ENCODE measurements at places on chromosomes 12 and 14.

DNA sequence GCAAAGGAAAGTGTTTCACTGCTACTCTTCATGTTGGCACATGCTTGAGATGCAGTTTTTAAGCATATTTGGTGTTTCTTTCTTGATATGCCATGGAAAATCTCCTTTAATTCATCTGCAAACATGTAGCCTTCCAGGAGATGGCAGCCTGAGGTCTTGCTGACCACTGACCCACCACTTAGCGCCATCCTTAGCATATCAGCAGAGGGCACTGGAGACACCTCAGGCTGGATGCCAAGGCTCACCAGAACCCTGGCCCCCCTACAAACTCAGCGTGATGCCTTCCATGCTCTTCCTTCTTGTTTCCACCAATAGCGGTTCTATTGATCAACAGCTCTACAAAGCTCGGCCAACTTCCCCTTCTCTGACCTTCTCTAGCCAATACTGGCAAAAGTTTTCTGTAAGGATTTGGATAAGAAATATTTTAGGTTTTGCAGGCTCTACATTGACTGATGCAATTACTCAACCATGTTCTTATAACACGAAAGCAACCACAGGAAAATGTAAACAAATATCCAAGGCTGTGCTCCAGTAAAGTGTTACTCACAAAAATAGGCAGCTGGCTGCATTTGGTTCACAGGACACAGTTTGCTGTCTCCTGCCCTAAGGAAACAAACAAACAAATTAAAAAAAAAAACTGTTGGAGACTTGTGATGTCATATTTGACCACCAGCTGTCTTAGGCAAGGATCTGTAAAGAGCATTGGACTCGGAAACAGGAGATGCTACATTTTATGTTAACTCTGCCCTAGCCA lies 209.7 kb downstream of the SLC15A4 start:
- DNase-seq, result no peak

DNA sequence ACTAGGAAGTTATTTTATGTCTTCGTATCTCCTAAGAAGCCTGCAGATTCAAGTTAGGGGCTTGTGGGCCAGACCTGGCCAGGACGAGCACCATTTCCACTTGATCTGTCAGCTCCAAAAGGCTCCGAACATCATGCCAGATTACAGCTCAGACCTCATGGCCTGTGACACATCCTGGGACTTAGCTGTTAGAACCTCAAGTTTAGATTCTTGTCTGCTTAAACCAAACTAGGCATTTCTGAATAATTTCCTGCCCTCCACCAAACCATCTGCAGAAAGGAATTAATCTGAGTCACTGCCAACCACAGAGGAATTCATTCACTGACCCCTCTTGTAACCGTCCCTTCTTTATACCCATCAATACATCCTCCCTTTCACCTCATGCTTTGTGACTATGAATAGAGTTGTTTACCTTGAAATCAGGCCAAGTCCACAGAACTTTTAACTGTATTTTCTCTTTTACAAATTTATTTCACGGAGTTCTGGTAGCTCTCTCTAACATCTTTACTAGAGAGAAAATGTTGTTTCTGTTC lies 120.3 kb downstream of the FBXL14 start:
- DNase-seq, result no peak

DNA sequence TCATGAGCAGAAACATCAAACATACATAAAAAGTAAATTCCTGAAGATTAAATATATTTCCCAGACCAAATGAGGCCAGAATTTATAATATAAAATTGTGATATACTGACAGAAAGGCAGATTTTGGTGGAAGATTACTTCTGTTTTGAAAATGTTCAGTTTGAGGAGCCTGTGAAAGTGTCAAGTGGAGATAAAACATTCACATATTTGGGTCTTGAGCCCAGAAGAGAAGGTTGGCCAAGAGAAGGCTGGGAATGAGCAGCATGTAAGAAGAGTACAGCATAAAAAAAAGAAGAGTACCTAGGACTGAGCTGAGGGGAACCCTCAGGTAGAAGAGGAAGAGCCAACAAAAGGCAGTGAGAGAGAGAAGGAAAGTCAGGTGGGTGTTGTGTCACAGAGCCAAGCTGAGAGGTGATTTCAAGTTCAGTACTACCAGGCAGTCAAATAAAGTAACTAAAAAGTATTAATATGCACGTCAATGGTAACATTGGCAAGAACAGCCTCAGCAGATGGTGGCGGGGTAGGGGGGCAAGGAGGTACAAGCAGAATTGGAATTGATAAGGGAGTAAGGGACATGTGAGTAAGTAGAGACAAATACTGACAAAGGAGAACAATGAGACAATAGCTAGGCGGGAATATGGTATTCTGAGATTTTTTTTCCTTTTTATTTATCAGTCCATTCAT lies 120.7 kb upstream of the TTC7B start:
- DNase-seq, result no peak

- no peak for DNase-seq
Measured at GRCh38 chr14:73463411-73463810, 5.1 kb upstream of the NUMB start.

DNA sequence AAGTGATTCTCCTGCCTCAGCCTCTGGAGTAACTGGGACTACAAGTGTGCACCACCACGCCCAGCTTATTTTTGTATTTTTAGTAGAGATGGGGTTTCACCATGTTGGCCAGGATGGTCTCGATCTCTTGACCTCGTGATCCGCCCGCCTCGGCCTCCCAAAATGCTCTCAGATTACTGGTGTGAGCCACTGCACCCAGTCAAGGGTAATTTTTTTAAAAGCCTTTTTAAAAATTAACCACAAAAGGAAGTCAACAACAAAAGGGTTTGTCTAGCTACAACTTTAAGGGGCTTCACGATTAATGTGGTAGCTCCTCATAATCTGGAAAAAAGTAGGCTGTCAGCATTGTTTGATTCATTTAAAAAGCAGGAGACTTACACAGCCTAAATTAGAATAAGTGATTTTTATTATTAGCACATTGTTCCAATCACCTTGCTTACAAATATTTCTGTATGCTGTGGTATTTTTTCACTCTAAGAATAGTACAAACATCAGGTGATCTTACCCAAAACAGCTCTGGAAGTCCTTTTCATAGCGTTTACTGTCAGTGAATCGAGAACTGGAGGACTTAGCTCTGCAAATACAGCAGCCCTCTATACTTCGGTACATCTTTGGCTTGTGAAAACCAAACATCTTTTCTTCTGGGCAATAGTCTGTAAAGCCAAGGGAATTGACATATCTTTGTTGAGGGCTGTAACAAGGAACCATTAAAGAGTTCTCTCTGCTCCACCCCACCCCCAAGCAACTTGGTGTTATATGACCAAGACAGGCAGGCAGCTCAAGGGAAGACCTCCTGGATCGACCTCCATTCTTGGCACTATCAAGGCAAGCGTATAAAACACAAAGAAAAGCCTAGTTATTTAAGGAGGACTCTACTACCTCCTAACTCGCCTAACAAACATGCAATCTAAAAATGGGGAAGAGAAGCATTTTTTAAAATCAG lies 28.1 kb downstream of the SINHCAF start:
- DNase-seq, result no peak

DNA sequence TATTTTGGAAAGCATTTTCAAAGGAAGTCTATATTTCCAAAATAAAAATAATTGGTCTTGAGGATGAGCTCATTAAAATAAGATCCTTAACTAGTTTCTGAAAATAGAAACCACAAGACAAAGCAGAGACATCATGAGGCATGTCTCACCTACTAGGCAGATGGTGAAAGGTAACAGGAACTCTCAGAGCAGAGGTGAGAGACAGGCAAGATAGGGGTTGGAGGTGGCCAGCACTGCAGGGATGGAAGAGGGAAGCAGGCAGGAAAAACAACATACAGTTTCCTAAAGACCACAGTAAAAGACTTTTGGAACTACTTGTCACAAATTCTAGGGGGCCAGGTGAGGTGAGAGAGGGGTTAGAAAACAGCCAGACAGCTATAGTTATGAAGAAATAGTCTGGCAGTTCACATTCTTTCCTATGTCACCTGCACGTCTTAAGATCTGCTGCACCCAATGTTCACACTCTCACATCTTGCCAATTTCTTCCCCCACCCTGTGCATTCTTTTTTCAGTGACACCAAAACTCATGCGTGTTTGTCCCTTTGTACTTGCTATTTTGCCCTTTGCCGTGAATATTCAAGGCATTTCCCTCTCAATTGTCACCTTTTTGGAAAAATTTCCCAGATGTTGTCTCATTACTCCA lies 341.7 kb upstream of the KITLG start:
- no peak for DNase-seq

DNA sequence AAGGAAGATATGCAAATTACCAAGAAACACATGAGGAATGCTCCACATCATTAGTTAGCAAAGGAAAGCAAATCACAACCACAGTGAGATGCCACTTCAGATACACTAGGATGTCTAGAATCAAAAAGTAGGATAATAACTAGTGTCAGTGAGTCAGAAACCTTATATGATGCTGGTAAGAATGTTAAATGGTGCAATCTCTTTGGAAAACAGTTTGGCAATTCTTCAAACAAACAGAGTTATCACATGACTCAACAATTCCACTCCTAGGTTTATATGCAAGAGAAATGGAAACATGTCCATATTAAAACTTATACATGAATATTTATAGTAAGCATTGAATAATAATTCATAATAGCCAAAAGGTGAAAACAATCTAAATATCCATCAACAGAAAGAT lies 220.9 kb downstream of the FOXG1 start:
- DNase-seq, result no peak

- DNase-seq, result no peak
Measured at GRCh38 chr14:65794674-65795279, 382.2 kb downstream of the FUT8 start.

GRCh38 chr12:104579718-104580495 lies 123.2 kb downstream of the CHST11 start:
- no peak for DNase-seq

GRCh38 chr14:96299441-96299840 lies 43.4 kb downstream of the BDKRB1 start:
- DNase-seq, result no peak

- no peak for DNase-seq
Measured at GRCh38 chr12:32171211-32171610, 64.6 kb downstream of the BICD1 start.

GRCh38 chr12:47236109-47236714 lies 156.5 kb upstream of the AMIGO2 start:
- no peak for DNase-seq

DNA sequence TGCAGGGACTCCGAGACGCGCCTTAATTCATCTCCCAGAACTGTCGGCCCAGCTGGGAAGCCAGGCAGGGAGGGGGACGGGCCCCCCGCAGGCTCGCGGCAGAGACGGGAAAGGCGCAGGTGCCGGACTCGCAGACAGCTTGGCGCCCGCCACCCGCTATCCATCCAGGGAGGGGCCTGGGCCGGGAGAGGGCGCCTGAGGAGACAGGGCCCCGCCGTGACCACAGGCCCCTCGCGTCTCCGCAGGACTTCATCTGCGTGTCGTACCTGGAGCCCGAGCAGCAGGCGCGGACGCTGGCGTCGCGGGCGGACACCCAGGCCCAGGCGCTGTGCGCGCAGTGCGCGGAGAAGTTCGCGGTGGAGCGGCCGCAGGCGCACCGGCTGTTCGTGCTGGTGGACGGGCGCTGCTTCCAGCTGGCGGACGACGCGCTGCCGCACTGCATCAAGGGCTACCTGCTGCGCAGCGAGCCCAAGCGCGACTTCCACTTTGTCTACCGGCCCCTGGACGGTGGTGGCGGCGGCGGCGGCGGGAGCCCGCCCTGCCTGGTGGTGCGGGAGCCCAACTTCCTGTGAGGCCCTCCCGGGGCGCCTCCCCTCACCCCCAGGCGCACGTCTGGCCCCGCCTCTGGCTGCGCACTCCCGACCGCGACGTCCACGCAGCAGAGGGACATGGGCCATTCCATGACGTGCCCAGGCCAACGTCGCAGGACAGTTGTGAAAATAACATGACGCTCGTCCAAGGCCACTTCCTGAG lies 60.6 kb downstream of the LGMN start:
- no peak for DNase-seq

- no peak for DNase-seq
Measured at GRCh38 chr14:98901511-98902205, 370.3 kb downstream of the BCL11B start.

- DNase-seq, result peak; percentile 44
Measured at GRCh38 chr14:82872494-82872893, 1338.8 kb upstream of the SEL1L start.

GRCh38 chr12:62738616-62739015 lies 196.3 kb downstream of the PPM1H start:
- DNase-seq, result no peak
